ENCODE measurements at places on chromosomes 4 and X. TPM values are rescaled to one million over a fixed set of nuclear protein-coding genes. Genes with fewer than 3 reads are reported as not detected.
A peak's percentile ranks its signal among the peaks of the same experiment; 100 is the strongest.

MAGEE2 gene
- total RNA-seq = not detected

ATOH1 gene
- not detected for total RNA-seq

CLNK gene
- total RNA-seq = not detected

PFKFB1 gene
- 0.22 TPM for total RNA-seq

CRMP1 gene
- total RNA-seq = not detected

RPA4 gene
- 3.0 TPM for total RNA-seq

UNC5C gene
- total RNA-seq = not detected

RAI2 gene
- 0.66 TPM for total RNA-seq

PPP1R2C gene
- not detected for total RNA-seq

GRCh38 chr4:160044693-160045092, 941.8 kb downstream of the RAPGEF2 start:
- no peak for DNase-seq

DNA sequence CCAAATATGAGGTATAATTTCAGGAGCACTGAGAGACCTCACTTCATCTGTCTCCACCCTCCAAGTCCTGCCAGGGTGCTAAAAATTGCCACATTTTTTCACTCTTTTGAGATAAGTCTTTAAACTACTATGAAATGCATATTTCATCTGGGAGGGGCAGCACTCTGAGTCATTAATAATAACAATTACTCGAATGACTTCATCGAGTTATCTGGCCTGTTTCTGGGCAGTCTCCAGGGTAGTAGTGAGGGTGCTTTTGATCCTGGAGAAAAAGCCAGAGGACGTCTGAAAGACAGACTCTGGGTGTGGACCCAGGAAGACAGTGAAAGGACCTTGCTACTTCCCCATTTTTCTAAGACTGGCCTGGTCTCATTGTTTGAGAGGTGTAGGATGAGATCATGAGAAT, 42.3 kb upstream of the SRD5A3 start:
- peak; percentile 87 for DNase-seq

- DNase-seq = no peak
Observed at GRCh38 chr4:75135068-75135825, 202.3 kb downstream of the PARM1 start.

DNA sequence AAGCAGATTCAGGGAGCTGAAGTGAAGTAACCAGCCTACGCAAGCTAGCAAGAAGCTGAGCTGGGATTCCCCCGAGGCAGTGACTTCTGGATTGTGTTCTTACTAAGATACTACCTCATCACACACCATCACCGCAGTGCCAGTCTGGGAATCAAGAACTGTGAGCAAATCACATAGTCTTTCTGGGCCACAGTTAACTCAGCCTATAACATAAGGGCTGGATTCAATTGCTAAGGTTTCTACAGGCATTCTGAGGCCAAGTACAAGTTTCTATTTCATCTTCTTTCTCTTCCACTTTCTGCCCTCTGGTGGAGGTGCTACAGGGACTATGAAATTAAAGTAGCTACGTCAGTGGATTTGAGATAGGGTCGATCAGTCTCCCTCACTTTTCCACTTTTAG, 1.4 kb upstream of the CORIN start:
- DNase-seq = no peak

GRCh38 chr4:4658052-4658451, 116.2 kb upstream of the STX18 start:
- peak; percentile 8 for DNase-seq

GRCh38 chrX:119694601-119695534, 1.9 kb upstream of the SEPTIN6 start:
- DNase-seq = no peak

DNA sequence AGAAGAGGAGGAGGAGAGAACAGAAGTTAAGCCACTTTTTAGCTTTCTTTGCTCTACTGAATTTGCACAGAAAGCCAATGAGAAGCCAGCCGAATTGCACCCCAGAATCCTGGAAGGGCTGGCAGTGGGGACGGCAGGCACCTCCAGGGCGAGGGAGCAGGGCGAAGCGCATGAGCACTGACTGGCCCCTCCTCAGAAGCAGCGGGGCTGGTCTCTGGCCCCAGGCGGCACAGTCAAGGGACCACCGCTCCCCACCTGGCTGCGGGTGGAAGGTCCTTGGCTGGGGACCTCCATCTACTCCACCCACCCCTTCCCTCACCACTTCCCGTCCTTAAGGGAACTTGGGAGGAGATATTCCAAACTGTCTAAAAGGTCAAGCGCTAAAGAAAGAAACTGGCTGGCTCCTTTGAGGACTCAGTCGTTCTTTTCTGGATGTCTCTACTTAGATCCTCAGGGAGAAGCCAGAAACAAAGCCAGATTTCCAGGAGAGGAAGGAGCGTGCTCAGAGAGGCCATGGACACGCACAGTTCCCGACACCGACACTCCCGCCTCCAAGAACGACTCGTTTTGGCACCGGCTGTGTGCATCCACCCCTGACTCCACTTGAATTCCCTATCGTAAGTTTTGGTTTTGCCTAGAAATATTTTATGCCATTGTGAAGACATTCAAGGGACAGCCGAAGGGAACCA, 59.5 kb upstream of the CRMP1 start:
- DNase-seq = no peak

DNA sequence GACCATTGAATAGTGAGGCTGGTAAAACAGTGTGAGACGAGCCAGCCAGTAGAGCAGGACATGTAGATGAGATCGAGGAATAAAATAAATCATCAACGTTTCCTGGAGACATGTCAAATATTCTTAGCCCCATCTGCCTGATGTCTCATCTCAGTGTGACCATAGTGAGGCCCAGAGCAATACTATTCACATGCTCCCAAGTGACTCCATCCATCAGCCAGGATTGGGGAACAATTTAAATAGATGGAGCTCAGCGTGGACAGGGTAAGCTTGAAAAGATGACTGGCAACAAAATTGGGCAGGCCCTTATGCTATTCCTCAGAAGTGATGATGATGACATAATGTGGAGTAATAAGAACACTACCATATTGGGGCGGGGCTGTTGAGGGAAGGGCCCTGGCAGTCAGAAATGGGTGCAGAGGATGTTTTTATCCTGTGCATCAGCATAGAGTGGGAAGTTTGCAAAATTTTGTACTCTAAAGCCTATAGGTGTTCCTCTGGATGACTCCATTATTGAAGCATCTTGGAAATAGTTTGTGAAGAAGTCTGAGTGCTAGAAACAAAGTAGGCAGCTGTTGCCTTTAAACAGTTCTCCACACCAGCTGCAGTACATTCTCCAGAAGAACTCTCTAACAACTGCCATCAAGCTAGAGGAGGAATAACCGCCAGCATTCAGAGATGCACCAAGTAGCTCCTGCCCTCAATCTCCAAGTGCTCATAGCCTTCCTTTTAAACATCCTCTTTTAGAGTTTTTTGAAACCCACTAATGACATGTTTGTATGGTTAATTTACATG, 333.0 kb downstream of the DCHS2 start:
- DNase-seq = no peak

- no peak for DNase-seq
Observed at GRCh38 chr4:60794372-60794771, 405.8 kb upstream of the ADGRL3 start.

GRCh38 chr4:173912384-173912783, 371.1 kb downstream of the FBXO8 start:
- DNase-seq = no peak

DNA sequence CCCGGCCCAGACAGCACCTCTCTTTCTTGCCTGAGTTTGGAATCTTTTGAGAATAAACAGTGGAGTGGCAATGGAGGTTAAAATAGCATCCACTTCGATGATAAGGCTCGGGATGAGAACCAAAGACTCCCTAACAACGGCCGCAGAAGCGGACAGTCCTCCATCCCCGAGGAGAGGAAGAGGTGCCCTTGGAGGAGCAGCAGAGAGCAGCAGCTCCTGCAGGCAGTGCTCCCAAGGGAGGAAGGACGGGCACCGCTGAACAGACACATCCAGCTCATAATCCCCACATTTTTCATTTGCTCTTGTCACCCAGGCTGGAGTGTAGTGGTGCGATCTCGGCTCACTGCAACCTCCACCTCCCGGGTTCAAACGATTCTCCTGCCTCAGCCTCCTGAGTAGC, 61.3 kb downstream of the DCTD start:
- DNase-seq = no peak

DNA sequence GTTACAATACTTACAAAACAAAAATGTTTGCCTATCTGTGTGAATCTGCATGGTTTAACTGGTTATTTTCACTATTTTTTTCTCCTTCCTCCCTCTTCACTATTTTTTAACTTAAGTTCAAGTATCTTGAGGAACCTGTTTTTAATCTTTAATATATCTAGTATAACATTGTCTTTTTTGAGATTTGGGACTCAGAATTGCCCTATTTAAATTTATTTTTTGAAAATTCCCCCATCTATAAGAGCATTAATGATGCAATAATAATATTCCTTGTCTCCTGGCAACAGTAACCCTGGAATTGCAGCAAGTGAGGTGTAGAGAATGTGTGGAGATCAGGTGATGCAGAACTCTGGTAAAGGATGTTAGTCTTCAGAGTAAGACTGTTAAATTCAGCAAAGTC, at the start of gene TENT5D:
TSS of gene TENT5D (plus strand) at position 301 of the 400 bp plus-strand sequence. CDS start 22,093 bp downstream, outside the sequence.
- DNase-seq = no peak

DNA sequence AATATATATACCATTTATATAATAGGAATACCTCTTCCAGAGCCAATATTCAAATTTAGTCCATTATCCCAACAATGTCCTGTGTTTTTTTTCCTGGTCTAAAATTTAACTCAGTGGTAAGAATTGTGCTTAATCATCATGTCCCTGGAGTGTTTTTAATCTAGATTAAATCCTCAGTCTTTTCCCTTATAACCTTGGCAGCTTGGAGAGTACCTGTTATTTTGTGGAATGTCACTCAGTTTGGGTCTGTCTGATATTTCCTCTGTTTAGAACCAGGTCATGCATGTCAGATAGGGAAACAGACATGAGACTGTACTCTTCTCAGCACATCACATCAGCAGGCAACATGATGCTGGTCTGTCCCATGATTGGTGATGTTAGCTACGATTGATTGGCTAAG, 96.6 kb downstream of the HPGD start:
- no peak for DNase-seq
